Stimulated activated CD8-positive, alpha-beta memory T cell treated with anti-CD3 and anti-CD28 coated beads, Interleukin-4, amount 100 ng/mL, for 1 hour (primary cell): ENCODE measurements at places on chromosomes 1 and 21.

GRCh38 chr1:240099748-240100147 is 8.1 kb downstream of the FMN2 start:
- DNase-seq, result no peak

- no peak for DNase-seq
Observed at GRCh38 chr1:214192825-214193643, 87.9 kb upstream of the SMYD2 start.

DNA sequence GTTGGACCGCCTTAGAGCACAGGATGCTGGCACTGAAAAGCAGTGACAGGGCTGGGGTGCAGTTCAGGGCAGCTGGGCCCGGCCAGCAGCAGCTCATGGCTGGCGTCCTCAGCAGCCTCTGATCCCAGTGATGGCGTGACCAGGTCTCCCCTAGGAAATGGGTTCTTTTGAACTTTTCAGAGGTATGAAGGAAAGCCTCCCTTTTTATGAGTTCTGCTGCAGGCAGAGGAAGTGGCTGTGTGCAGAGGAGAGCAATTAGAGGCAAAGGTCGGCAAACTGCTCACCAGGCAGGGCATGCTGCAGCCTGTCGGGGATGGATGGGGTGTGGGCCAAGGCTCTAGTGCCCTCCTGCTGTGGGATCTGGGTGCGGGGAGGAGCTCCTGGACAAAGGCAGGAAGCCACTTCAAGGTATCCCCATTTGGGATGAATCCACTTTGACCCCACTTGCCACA is 45.6 kb upstream of the RAB4A start:
- no peak for DNase-seq

DNA sequence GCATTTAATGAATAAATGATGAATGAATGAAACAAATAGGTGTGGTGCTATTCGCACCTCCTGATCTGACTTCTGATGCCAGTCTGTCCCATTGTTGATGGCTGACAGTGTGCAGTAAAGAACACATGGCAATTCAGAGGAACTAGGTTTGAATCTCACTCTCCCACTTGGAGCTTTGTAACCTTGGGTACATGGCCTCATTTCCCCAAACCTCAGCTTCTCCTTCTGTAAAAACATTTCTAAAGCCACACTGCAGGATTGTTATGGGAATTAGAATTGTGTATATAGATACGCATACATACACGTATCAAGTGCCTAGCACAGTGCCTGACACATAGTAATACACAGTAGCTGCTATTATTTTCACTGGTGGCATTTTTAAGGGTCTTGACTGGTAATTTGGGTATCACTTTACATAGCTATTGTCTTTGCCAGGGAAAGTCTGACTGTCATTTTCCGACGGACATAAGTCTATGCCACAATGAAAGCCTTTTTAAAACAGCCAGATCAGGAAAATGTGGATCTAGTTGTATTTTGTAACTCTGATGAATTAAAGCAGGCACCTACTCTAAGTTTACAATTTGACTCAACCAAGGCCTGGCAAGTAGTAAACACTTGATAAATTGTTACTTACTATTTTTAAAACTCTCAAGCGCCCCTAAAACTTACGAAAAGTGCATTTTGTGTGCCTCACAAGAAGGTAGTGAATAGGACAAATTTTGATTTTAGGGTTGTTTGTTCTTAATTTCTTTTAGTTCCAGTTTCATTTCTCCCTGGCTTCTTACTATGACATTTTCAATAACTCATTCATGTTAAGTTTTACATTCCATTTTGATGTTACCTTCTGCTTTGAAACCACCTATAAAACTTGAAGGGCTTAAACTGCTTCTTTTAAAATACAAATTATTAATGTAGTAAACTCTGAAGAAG is 164.4 kb downstream of the SDCCAG8 start:
- no peak for DNase-seq

DNA sequence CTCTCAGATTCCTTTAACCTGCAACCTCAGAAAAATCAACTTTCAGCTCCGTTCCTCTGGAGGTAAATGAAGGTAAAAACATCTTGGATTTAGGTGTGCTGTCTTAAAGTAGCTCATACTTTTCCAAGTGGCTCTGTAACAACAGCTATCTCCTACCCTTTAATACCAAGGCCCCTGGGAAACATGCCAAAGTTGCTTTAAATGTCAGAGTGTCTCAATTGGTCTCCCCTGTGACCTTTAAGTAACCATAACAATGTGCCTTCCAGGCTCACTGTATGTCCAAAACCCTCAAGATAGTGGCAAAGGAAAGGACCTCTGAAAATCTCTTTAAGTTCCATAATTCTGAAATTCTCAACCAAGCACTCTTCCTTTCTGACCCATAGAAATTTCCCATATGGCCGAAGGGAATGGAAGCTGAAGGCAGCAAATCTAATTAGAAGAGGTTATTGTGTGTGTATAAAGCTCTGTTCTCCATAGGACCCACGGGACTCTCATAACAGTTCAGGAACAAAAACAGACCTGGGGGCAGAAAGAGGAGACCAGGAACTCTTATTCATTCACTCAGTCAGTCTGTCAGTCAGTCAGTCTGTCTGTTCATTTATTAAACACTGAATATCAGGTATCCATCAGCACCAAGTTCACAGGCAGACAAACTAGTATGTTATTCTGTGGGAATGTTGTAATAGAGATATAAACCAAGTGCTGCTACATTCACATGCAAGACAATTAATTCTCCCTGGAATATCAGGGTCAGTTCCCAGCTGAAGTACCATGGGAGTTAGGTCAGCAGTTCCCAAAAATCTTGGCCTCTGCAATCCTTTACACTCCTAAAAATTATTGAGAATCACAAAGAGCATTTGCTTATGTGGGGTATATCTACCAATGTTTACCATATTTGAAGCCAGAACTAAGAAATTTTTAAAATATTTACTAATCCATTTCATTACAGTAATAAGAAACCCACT is 19.1 kb downstream of the ASTN1 start:
- no peak for DNase-seq

DNA sequence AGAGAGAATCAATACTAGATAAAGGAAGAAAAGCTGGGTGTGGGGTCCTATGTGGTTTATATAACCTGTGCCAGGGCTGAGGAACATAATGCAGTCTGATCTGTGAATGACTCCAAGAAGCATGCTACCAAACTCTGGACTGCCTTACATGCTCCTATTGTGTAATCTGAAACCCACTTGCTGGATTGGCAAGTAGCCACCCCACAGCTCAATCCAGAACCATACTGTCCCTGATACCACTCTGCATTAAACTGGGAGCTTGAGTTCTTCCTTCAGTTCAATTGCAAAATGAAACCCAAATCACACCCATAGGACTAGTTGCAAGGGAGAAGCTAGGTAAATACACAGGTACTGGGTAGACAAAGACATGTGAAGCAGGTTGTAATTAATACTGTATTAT is 115.4 kb upstream of the NEGR1 start:
- no peak for DNase-seq

- DNase-seq, result no peak
Observed at GRCh38 chr1:202619505-202619904, 90.7 kb downstream of the SYT2 start.

- DNase-seq, result no peak
Observed at GRCh38 chr1:165080253-165080896, 276.1 kb downstream of the LMX1A start.

DNA sequence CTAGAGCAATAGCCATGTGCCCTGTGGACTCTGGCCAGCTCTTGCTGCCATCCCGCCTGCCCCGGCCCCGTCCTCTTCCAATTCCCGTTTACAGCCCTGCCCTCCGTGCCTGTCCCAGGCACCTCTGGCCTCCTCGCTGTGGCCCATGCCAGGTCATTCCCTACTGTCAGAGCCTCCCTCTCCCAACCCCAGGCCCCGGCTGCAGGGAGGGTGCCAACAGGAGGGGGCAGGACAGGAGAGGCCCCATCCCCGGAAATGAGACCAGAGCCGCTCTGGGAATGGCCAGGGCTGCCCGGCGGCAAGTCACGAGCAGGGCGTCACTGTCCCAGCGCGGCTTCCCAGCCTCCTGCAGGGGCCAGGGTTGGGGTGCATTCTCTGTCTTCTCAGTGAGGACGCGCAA is 23.5 kb upstream of the TSPEAR start:
- no peak for DNase-seq

- no peak for DNase-seq
Observed at GRCh38 chr1:209527993-209528717, 55.4 kb upstream of the CAMK1G start.

DNA sequence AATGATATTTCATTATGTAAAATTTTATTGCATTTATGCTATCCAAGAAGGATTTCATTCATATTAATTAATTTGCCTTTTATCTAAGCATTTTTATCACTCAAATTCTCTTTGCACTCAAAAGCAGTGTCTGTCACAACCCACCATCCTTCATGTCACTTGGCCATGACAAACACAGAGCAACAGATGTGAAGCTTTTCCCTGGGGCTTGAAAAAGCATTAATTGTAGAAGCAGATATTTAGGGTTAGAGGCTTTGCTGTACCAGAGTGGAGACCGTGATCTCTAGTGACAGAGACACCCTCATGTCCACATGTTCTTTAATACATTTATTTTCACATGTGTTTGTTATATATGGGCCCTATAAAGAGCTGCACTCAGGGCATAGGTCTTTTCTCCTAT is 230.5 kb downstream of the SPATA17 start:
- DNase-seq, result no peak

DNA sequence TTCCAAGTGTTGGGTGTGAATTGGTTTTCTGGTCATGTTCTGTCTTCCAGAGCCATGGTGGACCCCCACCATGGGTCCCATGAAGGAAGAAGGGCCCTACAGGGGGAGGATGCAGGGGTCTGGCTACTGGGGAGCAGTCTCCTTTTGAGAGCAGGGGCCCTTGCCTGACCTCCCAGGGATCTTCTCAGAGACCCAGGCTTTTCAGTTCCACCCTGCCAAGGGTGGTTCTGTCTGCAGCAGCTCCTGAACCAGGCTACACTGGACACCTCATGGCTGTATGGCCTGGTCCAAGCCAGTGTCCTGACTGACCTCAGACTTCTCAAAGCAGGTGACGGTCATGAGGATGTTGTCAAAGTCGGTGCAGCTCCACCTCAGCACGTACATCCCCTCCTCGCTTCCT is 109.0 kb downstream of the JAK1 start:
- DNase-seq, result no peak

GRCh38 chr1:92944901-92945747 is 16.1 kb downstream of the DIPK1A start:
- no peak for DNase-seq

DNA sequence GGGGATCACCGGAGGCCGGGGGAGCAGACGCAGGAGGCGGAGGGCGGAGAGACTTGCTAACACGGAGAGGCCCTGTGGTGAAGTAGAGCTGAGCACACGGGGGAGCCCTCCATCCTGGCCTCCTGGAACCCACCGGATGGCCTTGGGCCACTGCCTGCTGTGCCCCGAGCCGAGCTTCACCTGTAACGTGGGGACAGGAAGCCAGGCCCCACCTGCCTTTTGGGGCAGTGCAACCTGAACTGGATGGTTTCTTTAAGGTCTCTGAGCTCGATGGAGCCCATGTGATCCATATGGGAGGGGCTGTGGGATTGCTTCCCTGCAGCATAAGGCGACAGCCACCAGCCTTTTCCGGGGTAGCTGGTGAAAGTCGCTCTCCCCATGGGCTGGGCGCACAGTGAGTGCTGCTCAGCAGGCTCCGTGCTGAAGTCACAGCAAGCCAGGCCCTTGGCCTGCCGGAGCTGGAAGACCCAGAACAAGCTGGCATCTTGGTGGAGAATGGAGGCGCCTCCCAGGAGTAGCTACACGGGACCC is 35.8 kb downstream of the TFF3 start:
- no peak for DNase-seq

DNA sequence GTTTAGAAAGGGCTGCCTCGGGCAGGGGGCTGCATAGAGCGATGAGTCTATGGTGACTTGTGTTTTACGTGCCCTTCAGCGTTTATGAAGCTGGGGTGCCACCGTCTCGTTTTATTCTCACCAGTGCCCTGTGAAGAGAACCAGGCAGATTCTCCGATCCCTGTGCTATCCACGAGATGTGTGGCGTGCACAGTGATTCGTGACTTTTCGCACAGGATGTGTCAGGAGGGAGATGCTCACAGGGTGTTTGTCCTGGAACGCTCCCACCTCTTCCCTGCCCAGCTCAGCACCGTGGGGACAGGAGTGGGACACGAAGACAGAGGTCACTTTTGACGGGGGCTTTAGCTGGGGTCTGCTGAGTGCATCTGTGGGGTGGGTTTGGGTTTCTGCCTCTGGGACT is 54.9 kb upstream of the AJAP1 start:
- DNase-seq, result no peak

GRCh38 chr1:105641407-105641806 is 1415.1 kb upstream of the PRMT6 start:
- DNase-seq, result no peak

DNA sequence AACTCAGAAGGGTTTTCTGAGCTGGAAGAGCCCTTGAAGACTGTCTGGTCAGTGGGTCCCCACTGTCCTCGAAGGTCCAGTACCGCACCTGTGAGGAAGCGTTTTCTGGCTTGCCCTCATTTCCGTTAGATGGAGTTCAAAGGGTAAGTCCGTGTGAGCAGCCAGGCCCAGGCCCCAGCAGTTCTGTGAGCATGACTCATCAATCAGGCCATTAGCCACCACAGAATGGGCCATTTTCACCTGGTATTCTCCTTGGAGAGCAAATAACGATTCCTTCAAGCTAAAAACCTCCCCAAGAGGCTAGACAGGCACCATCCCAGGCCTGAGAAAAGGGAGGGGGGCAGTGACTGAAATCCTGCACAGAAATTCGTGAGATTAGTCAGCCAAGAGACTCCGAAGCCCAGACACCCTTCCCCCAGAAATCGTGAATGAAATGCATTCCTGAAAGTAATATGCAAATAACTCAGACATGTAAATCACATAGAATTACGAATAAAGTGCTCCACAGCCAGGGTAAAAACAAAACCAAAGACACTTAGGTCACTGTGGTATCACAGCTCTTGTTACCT is 66.0 kb downstream of the BCAR3 start:
- no peak for DNase-seq

DNA sequence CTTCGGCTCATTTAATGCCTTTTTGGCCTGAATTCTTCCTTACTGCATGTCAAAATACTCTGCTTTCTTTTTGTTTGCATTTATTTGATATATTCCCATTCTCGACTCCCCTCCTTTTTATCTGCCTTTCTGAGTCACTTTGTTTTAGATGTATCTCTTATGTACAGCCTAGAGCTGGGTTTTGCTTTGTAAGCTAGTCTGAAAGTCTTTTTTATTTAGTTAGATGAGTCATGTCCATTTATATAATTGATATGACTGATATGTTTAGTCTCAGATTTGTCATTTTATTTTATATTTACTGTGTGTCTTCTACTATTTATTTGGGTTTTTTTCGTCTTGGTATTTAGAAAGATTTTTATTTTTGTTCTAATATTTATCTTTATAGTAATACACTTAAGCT is 33.6 kb upstream of the GNG5 start:
- DNase-seq, result no peak

GRCh38 chr1:221948459-221948858 is 206.6 kb upstream of the DUSP10 start:
- DNase-seq, result no peak

DNA sequence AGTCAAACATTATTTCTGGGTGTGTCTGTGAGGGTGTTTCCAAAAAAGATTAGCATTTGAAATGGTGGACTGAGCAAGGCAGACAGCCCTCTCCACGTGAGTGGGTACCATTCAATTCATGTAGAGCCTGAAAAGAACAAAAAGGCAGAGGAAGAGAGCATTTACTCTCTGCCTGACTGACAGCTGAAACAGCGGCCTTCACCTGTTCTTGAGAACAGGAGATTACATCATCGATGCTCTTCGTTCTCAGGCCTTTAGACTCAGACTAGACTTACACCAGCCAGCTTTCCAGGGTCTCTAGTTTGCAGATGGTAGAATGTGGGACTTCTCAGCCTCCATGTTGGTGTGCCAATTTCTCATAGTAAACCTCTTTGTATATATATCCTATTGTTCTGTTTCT is 302.3 kb downstream of the BACH1 start:
- no peak for DNase-seq

- DNase-seq, result no peak
Observed at GRCh38 chr21:37582590-37582989, 216.0 kb downstream of the DYRK1A start.
